ENCODE measurements at places on chromosomes 12 and 14. TPM values are rescaled to one million over a fixed set of nuclear protein-coding genes. Genes with fewer than 3 reads are reported as not detected.

DNA sequence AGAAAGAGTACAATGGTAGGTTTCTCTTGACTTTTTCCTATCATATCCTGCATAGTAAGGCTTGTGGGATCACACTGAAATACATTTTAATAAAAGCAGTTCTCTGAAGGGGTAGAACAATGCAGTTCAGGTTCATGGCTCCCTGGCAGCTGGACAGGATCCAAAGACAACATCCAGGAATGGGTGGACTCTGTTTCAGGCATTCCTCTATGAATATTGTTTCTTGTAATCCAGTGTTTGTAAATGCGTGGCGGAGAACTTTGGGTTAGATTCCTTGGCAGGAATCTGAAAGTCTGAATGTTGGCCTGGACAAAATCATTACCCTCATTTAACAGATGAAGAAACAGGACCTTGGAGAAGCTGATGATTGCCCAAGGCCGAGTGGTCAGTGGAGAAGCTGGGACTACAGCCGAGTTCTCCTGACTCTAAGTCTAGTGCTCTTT lies 43.5 kb downstream of the SYNE2 start:
- no peak for DNase-seq

DNA sequence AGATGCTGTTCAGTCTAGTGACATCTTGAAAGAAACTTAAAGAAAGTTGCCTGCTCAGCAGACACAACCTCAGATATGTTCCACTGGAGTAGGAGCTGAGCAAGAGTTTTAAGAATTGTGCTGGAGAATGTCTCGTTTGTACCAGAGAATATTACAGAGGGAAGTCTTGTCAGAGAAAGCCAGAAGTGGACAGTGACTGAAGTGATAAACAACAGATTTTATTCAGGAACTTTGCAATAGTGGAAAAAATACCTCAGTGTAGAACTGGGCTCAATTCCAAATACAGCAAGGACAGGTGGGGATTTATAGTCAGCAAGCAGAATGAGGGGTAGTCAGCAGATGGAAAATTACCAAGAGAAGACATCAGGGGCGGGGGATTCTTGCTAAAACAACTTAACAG lies 18.6 kb downstream of the ZDHHC17 start:
- DNase-seq: no peak

Gene SMIM41
- not detected for polyA plus RNA-seq

- no peak for DNase-seq
Measured at GRCh38 chr14:104321802-104322130, 183.4 kb downstream of the KIF26A start.

Gene SRRM4
- polyA plus RNA-seq: not detected

Gene OR4K1
- not detected for polyA plus RNA-seq

GRCh38 chr12:8987163-8987562 lies 2.2 kb upstream of the KLRG1 start:
- DNase-seq: no peak

Gene INTS13
- 38.7 TPM for polyA plus RNA-seq

- DNase-seq: no peak
Measured at GRCh38 chr14:55180434-55180833, 11.0 kb downstream of the DLGAP5 start.

Gene TEX52
- polyA plus RNA-seq: not detected

- no peak for DNase-seq
Measured at GRCh38 chr14:101719708-101720107, 41.8 kb upstream of the PPP2R5C start.

DNA sequence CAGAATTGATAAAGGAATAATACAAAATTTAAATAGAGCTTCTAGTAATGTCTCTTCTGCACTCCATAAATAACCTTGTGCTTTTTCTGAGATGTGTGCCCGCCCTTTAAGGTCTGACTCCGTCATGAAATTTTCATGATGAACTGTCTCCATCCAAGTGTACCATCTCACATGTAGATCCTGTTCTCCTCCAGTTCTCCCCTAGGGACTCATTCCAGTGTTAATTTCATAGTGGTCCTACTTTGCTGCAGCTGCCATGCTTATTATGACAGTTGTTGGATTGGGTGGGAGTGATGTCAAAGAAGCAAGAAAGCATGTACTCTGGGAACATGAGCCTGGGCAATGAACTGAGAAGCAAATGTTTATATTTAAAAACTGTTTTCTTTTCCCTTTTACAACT lies 442.5 kb upstream of the PDE3A start:
- no peak for DNase-seq

DNA sequence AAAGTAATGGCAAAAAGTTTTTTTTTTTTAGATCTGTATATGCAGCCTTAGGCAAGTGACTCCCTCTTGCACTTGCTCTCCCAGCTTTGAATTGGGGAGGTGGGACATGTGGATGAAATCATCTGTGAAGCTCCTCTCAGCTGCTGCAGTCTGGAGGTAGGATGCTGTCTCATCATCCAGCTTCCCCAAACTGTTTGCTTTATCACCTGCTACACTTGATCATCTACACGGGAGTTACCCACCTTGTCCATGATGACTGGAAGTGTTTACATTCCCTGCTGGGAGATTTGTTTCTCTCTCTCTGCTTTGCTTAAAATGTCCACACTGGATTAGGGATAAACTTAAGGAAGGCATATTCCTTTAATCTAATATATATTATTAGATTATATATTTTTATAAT lies 8.5 kb upstream of the FGF23 start:
- DNase-seq: no peak

- DNase-seq: no peak
Measured at GRCh38 chr12:125533434-125534029, 468.3 kb downstream of the AACS start.

Gene ART4
- polyA plus RNA-seq: not detected

GRCh38 chr12:126353604-126354003 lies 1288.4 kb downstream of the AACS start:
- no peak for DNase-seq

- DNase-seq: no peak
Measured at GRCh38 chr12:9925705-9926393, 6.3 kb downstream of the CLEC2A start.

DNA sequence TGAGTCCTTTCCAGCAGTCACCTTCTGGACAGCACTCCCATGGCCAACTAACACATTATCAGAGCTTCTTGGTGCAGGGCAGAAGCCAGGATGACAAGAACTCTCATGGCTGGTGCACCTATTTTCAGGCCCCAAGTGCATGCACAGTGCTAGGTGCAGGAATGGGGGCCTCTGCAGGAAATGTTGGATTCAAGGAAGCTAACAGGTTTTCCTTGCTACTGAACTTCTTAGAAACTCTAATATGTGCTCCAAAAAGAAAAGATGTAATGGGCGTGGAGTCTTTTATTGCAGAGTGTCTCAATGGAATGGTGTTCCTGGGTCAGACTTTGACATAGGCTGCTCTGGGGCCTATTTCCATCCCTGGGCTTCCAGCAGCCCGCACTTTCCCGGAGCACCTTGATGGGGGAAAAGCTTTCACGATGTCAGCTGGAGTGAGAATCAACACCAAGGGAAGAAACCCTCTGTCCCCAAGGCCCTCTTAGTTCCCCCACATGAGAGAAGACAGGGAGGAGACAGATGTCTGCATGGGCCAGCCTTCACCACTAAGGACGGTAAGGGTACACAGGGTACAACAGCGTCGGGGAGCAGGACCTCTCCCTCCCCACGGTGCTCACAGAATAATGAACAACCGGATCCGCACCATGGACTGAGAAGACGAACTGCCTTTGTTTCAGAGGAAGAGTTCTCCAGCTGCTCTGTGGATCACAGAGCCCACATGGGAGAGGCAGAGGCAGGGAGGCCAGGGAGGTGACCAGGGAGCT lies 6.9 kb downstream of the KRT3 start:
- DNase-seq: no peak

- no peak for DNase-seq
Measured at GRCh38 chr12:76187177-76187576, 102.7 kb upstream of the NAP1L1 start.

- DNase-seq: no peak
Measured at GRCh38 chr12:101086490-101087135, 123.4 kb downstream of the SLC5A8 start.

Gene CARMIL3
- polyA plus RNA-seq: 0.76 TPM

Gene HCAR2
- 30.1 TPM for polyA plus RNA-seq

Gene CPNE8
- 13.9 TPM for polyA plus RNA-seq

- no peak for DNase-seq
Measured at GRCh38 chr12:108340037-108340436, 926 bp upstream of the CMKLR1 start.

DNA sequence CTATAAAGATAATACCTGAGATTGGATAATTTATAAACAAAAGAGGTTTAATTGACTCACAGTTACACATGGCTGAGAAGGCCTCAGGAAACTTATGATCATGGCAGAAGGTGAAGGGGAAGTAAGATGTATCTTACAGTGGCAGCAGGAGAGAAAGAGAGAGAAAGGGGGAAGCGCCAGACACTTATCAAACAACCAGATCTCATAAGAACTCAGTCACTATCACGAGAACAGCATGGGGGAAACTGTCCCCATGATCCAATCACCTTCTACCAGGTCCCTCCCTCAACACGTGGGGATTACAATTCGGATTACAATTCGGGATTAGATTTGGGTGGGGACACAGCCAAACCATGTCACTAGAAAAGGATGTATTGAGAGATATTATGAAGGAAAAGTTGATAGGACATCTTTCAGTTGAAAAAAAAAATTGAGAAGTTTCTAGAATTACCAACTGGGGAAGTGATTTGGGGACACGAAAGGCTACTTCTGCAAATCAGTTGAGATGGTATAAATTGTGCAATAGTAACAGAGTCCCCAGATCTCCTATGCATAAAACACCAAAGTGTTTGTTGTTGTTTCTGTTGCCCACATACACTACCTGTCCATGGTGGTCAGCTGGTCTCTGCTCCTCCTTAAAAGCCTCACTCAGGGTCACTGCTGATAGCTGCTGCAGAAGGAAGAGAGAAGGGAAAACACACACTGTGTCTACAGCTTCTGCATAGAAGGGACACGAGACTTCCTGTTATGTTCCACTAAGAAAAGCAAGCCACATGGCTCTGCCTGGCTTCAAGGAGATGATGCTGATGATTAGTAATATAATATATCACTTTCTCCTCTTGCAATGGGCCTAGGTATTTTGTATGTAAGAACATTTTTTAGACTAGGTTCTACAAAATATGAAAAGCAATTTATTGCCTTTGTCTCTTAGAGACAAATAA lies 465.5 kb downstream of the PDZRN4 start:
- DNase-seq: no peak

GRCh38 chr12:70577283-70577634 lies 60.0 kb downstream of the PTPRB start:
- DNase-seq: no peak

DNA sequence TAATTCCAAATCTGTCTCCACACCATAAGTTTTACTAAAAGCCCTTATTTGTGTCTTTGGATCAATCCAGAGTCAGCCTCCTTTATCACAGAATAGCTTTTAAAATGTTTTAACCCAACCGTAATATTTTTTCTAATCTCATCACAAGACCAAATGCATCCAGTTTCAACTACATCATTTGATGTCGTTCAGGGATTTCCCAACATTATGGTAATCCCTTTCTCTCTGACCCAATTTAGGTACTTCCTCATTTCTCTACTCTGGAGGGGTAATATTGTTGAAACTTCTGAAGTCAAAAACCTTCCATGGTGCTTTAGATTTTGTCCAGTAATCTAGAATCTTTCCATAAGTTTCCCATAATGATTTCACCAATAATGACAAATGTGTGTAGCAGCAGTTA lies 596.8 kb downstream of the SOX5 start:
- DNase-seq: no peak

GRCh38 chr14:38243696-38244240 lies 12.1 kb downstream of the CLEC14A start:
- DNase-seq: no peak

DNA sequence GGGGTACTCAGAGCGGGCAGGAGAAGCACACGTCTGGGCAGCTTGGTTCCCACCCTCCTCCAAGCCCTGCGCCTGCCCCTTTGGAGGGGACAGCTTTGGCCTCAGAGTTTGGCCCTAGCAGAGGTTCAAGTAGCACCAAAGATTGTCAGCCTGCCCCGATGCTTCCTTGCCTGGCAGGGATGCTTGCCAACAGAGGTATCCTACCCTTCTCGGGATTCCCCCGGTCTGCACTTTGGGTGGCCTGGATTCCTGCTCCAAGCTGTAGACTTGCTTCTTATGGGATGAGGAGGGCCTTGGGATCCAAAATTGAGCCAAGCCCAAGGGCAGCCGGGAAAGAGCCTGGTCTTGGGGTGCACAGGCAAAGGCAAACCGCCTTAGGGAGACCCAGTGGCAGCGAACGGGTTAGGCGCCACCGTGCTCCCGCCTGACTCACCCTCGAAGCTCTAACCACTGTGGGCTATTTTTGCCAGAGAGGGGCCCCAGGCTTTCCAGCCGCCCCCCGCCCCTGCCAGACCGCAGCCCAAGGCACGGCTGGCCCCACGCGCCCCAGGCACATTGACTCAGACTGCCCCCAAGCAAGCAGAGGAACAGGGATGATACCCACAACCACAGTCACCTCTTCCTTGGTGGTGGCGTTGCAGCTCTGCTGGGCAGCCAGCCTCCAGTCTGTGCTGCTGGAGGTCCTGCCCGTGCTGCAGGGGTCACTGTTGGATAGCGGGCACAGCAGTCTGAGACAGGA lies 847 bp upstream of the WNT10B start:
- DNase-seq: no peak

Gene TPH2
- not detected for polyA plus RNA-seq

DNA sequence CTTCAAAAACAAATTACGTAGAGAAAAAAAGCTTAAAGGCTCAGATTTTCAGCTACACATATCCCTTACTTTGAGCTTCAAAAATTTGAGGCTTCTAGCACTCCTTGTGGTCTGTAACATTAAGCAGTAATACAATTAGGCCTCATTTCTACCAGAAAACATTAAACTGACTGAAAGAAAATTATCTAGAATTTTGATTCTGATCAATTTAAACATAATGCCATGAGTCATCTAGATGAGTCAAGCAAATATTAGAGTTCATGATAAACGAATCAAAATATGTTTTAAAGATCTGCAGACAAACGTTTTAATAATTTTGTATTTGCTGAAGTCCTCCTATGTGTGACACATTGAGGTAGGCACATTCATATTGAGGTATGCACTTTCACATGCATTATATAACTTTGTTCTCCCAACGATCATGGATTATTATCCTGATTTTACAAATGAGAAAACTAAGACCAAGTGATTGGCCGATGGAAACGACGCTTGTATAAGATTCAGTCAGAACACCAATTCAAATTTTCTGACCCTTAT lies 4.3 kb downstream of the OSBPL8 start:
- DNase-seq: no peak

DNA sequence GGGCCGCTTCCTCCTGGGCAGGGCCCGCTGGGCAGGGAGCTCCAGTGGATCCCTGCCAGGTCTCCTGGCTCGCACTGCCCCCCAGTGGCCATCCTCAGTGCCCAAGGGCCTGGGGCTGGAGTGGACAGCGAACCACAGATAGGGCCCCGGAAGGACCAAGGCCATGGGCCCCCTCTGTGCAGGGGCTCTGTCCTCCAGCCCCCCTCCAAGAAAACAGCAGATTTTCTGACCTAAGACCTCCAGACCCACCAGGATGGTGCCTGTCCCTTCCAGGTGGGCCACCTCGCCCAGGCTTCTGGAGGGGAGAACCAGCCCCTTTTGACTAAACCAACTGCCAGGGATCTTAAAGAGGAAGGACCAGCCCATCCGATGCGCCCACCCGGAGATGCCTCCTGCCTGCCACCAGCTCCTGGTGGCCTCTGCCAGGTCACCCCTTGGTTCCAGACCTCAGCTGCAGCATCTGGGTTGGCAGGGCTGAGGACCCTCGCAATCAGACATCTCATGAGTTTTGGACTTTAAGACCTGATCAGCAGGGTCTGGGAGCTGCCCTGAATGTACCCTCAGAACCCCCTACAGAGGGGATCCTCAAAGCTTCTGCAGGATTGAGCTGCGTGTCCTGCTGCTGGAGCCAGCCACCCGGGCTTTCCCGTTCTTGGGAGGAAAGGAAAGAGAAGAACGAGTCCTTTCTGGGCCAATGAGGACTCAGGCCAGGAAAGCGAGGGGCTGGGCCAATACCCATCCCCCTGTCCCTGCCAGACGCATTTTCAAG lies 325.8 kb upstream of the DIO3 start:
- DNase-seq: no peak

All from keratinocyte (primary cell).